Glutamatergic neuron (in vitro differentiated cells): ENCODE measurements at places on chromosomes 3 and 15. TPM values are rescaled to one million over a fixed set of nuclear protein-coding genes. Genes with fewer than 3 reads are reported as not detected.

LRRC3B gene
- 1.9 TPM for total RNA-seq

WHAMM gene
- 4.2 TPM for total RNA-seq

STRIT1 gene
- total RNA-seq, result not detected

CNTN6 gene
- total RNA-seq, result 23.2 TPM

BNC1 gene
- total RNA-seq, result 1.1 TPM

- no peak overlapping the region for H3K27ac ChIP-seq
- no peaks in the 10 kb centered on the region for H3K36me3 ChIP-seq
- DNase-seq, result no peak
- no peaks in the 10 kb centered on the region for H3K4me1 ChIP-seq
Observed at GRCh38 chr3:14209581-14210289, 31.1 kb downstream of the LSM3 start.

GRCh38 chr3:100122321-100122720, 8.0 kb upstream of the FILIP1L start:
- no peak for DNase-seq
- H3K36me3 ChIP-seq, result no peaks in the 10 kb centered on the region
- H3K4me1 ChIP-seq, result peaks cover 11% of the 10 kb centered on the region
- H3K4me3 ChIP-seq, result no peak overlapping the region

DNA sequence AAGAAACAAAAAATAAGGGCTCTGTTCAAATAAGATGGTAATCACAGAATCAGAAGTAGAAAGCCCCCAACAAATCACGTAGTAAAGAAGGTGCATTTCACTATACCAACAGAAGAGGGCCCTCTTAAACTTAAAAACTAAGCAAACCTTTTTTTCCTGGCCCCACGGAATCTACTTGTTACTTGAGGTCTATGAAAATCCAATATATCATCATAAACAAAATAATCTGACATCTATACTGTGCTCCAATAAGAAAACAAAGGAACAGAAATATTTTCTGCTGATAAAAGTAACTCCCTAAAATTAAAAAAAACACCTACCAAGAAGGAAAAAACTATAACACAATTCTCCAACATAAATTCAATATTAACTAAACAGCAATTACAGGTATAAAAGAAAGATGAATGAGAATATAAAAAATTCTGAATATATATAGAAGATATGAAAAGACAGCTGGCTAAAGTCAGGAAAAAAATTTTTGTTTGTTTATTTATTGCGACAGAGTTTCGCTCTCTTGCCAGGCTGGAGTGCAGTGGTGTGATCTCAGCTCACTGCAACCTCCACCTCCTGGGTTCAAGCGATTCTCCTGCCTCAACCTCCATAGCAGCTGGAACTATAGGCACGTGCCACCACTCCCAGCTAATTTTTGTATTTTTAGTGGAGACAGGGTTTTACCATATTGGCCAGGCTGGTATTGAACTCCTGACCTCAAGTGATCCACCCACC, 81.8 kb downstream of the CLASP2 start:
- no peak overlapping the region for H3K4me3 ChIP-seq
- H3K27ac ChIP-seq, result no peak overlapping the region
- H3K4me1 ChIP-seq, result peaks cover 6% of the 10 kb centered on the region
- DNase-seq, result no peak

DNA sequence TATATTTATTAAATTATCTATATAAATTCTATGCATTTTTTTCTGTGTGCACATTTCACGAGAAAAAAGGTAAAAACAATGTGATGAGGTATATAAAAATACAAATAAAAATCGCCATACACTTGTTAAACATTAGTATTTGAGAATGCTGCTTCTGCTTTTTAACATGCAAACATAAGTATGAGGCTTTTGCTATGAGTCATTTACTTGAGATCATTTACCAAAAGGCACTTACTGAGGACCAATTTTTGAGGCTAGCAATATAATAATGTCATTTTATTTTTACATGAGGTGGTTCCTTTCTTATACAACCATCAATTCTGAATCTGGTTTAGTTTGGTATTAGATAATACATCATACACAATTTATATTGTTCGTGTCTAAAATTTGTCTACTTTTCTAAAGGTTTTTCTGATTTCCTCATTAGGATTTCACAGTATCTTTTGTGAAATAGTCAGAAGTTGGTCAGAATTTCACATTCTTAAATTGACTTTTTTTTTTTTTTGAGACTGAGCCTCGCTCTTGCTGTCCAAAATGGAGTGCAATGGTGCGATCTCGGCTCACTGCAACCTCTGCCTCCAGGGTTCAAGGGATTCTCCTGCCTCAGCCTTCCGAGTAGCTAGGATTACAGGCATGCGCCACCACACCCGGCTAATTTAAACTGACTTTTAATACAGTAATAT, 25.6 kb downstream of the DCUN1D1 start:
- peaks cover 2% of the 10 kb centered on the region for H3K27me3 ChIP-seq
- H3K4me3 ChIP-seq, result no peak overlapping the region
- no peaks in the 10 kb centered on the region for H3K36me3 ChIP-seq
- no peak for DNase-seq

GRCh38 chr15:77836121-77836692, 203.5 kb upstream of the LINGO1 start:
- H3K4me3 ChIP-seq, result no peak overlapping the region
- no peak for DNase-seq
- H3K4me1 ChIP-seq, result peaks cover 8% of the 10 kb centered on the region
- H3K36me3 ChIP-seq, result no peaks in the 10 kb centered on the region
- peaks cover 7% of the 10 kb centered on the region for H3K27me3 ChIP-seq
- no peak overlapping the region for H3K27ac ChIP-seq

- H3K4me1 ChIP-seq, result peaks cover 16% of the 10 kb centered on the region
- H3K27ac ChIP-seq, result no peak overlapping the region
- H3K4me3 ChIP-seq, result no peak overlapping the region
- DNase-seq, result no peak
- H3K36me3 ChIP-seq, result peaks cover 8% of the 10 kb centered on the region
Observed at GRCh38 chr3:141216975-141217374, 14.7 kb upstream of the PXYLP1 start.

DNA sequence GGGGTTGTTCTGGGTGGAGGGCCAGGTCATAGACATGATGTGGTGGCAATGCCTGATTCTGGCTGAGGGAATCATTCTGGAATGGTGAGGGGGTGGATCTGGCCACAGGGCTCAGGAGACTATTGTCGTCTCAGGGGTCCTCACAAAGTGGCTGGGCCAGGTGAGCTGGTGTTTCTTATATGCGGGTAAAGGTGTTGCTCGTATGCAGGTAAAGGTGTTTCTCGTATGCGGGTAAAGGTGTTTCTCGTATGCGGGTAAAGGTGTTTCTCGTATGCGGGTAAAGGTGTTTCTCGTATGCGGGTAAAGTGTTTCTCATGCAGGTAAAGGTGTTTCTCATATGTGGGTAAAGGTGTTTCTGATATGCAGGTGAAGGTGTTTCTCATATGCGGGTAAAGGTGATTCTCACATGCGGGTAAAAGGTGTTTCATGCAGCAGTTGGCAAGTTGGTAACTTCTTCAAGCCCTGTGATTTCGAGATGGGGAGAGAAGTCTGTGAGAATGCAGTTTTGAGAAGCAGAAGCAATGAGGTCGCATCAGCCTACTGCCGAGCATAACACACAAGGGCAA, 10.5 kb upstream of the MUC4 start:
- H3K27me3 ChIP-seq, result peaks cover 1% of the 10 kb centered on the region
- H3K36me3 ChIP-seq, result no peaks in the 10 kb centered on the region
- H3K4me3 ChIP-seq, result no peak overlapping the region
- H3K4me1 ChIP-seq, result peaks cover 1% of the 10 kb centered on the region
- H3K27ac ChIP-seq, result no peak overlapping the region

- no peak for DNase-seq
- no peak overlapping the region for H3K27ac ChIP-seq
Observed at GRCh38 chr3:83224101-83224868, 1462.8 kb upstream of the GBE1 start.

DNA sequence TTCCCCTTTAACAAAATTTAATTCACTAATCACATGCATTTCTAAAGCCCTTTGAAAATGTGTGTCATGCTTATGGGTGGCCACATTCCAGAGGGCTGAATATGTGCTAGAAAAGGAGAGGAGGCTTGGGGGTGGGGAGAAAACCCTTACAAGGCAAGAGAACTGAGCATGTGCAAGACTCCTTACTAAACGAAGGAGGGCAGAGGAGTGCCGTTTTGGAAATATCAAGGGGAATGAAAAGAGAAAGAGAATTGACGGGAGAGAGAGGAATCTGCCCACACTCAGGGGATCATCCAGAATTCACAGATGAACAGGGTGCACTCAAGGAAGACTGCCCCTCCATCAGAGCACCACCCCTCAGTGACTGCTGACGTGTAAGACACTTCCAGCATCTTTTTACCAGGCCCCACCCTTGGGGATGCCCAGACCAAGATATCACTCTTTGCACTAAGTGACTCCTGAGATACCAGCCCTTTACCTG, 37.9 kb upstream of the TSC22D2 start:
- no peak for DNase-seq
- peaks cover 4% of the 10 kb centered on the region for H3K36me3 ChIP-seq
- peaks cover 17% of the 10 kb centered on the region for H3K4me1 ChIP-seq
- no peak overlapping the region for H3K27ac ChIP-seq
- H3K27me3 ChIP-seq, result no peaks in the 10 kb centered on the region

DNA sequence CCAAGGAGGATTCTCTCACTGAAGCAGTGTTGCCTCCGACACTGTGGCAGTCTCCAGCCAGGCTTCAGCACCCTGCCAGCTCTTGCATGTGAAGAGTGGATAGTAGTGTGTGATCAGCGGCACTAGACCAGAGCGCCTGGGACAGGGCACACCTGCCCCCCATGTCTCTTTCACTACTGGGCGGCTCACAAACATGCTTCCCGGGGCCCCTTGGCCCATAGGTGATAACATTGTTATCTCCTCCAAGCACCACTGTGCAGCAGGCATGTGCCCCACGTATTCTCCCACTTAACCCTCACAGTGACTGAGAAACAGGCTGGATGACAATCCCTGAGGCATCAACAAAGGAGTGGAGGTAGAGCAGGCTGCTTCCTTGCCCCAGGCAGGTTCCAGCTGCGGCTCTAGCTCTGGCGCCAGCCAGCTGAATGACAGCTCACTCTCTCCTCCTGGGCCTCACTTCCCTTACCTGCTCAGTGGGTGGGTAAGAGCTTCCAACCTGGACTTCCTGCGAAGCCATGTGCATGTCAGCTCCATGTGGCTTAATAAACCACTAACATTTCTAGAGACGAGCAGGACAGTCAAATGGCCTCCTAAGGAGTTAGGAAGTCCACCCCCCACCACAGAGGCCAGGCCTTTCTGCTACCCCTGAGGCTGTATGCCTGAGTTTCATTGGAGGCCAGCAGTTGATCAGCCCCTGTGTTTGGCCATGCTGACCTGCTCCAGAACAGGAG, 37.8 kb downstream of the KLF13 start:
- H3K4me1 ChIP-seq, result peaks cover 75% of the 10 kb centered on the region
- H3K4me3 ChIP-seq, result peak overlapping the region; percentile 75
- H3K36me3 ChIP-seq, result no peaks in the 10 kb centered on the region
- peaks cover 18% of the 10 kb centered on the region for H3K27me3 ChIP-seq
- DNase-seq, result no peak

- peaks cover 14% of the 10 kb centered on the region for H3K4me1 ChIP-seq
- H3K36me3 ChIP-seq, result no peaks in the 10 kb centered on the region
- peaks cover 3% of the 10 kb centered on the region for H3K27me3 ChIP-seq
Observed at GRCh38 chr3:13461169-13462124, 18.7 kb upstream of the HDAC11 start.

DNA sequence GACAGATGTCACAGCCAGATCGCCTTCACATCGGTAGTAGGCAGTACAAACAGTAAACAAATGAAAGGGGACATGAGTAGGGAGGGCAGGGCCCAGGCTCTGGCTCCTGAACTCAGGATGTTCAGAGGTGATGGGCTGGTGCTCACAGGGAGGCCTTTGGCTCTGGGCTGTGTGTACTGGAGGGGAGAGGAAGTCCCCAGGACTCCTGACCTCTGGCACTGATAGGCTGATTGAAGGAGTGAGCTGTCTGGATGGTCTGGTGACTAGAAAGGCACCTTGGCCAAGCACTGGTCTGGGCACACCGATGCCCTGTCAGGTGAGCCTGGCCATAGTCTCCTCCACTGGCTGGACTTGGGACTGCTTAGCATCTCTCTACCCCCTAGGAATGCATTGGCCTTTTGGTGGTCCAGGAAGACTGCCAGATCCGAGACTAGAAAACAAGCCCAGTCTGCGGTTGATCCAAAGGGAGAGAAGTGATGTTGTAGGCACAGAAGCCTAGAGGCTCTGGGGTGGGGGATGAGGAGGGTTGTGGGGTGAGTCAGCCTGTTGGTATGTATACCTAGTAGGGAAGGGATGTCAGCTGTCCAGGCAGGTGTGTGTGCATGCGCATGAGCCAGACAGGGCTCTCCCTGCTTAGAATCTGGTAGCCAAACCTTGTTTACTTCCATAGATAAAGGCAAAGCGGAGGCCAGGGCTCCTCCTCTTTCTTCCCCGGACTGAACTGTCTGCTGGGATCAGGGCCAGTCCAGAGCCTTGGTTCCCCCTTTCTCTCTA, 1.9 kb downstream of the SPINT1 start:
- peaks cover 14% of the 10 kb centered on the region for H3K4me1 ChIP-seq
- no peak for DNase-seq
- peaks cover 18% of the 10 kb centered on the region for H3K27me3 ChIP-seq
- peak overlapping the region; percentile 38 for H3K4me3 ChIP-seq
- peak overlapping the region; percentile 48 for H3K27ac ChIP-seq

- H3K27me3 ChIP-seq, result no peaks in the 10 kb centered on the region
- H3K4me3 ChIP-seq, result no peak overlapping the region
- no peak overlapping the region for H3K27ac ChIP-seq
- H3K4me1 ChIP-seq, result peaks cover 4% of the 10 kb centered on the region
- peaks cover 7% of the 10 kb centered on the region for H3K36me3 ChIP-seq
Observed at GRCh38 chr3:146449076-146449475, 20.3 kb downstream of the PLSCR2 start.

DNA sequence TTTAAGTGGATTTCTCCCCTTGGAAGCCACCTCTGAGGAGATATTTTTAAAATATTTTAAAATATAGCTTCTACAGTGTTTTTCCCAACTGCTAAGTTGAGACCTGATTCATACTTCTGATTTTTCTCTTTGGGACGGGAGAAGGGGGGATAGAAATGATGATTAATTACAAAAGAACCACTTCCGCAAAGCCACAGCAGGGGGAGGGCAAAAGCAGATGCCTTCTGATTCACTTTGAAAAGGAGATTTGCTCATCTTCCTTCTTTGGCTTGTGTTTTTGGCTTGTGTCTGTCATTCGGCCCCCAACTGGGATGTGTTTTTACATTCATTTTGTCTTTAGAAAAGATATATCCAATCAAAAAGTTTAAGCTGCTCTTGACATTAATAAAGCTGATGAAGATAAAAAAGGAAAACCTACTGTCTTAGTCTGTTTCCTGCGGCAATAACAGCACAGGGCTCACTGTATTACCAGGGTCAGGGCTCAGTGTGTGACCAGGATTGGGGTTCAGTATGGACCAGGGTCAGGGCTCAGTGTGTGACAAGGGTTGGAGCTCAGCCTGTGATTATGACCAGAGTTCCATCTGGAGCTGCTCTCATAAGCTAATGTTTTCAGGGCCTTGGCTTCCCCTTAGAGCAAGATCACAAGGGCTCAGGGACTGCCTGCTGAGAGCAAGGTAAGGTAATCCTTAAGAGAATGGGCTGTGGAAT, 223.2 kb downstream of the MTHFS start:
- no peak for DNase-seq
- no peaks in the 10 kb centered on the region for H3K36me3 ChIP-seq
- no peaks in the 10 kb centered on the region for H3K4me1 ChIP-seq
- H3K4me3 ChIP-seq, result no peak overlapping the region
- no peaks in the 10 kb centered on the region for H3K27me3 ChIP-seq
- H3K27ac ChIP-seq, result no peak overlapping the region
